Hematopoietic multipotent progenitor cell treated with erythropoietin and hydrocortisone succinate and interleukin-3 and kit ligand, for 8 days (in vitro differentiated cells): ENCODE measurements at places on chromosomes 7 and 10.

GRCh38 chr7:142873281-142873784, 12.2 kb downstream of the TRPV6 start:
- peak; percentile 63 for DNase-seq

DNA sequence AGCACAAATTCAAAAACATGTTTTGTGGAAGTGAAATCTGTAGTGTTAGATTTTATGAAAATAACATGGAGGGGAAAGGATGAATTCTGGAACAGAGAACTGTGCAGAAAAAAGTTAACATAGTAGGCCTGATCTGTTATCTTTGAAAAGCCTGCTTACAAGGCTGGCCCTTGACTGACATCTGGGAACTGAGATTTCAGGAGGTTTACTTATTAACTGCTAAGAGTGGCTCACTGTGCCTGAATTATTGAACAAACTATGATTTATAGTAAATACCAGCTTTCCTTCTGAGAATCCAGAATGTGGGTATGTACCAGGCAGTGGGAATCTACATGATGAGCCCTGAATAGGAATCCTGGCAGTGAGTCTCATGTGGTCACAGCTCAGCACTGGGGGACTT, 30.5 kb downstream of the NSUN6 start:
- no peak for DNase-seq

DNA sequence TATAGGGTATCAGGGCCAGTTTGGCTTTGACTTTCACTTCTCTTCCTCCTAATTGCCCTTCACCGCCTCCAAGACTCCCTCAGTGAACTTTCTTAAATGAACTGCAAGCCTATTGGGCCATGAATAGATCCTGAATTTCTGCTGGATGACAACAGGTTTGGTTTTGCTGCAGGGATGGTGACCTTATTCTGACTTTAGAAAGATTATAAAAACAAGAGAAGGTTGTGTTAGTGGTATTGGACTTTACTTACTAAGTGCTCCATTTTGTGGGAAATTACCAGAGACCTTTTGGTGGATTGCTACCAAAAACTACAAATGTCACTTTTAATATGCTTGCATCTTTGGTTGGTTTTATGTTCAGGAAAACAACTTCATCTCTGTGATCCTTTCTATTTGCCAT, 11.5 kb upstream of the LIPA start:
- no peak for DNase-seq

DNA sequence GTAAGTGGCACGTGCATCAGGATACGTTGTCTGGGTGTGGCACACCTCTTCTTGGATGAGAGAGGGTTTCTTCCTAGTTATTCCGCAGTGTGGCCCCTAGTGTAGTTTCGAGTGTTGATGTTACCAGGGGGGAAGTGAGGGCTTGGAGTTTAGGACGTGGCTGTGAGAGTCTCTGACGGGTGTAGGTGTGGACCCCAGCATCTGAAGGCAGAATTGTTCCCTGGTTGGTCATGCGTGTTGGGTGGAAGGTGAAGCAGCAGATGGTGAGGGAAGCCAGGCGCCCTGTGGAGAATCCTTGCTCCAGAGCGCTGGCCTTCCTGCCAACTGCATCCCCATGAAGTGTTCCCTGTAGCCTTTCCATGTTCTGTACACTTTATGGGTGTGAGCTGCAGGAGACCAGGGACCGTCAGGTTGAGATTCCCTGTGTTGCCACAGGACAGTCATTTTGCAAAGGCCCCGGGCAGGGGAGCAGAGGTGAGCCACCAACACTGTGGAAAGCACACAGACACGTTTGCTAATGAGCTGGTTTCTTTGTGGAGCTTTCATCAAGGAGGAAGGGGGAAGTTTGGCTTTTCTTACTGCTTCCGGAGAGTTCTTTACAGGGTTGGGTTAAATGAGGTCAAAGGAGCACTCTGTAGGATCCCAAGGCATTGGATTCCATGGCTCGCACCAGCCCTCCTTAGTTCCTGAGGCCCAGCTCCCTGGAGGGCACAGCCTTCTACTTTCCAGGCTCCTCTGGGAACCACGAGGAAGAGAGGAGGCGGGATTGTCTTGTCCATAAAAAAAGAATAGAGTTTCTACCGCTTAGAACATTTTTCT, 32.0 kb downstream of the TSPAN14 start:
- no peak for DNase-seq

- DNase-seq: no peak
Observed at GRCh38 chr10:96513305-96513697, 425 bp downstream of the TLL2 start.
